ENCODE measurements at places on chromosomes 12 and 14. TPM values are rescaled to one million over a fixed set of nuclear protein-coding genes. Genes with fewer than 3 reads are reported as not detected.

The OR11H6 gene
- total RNA-seq, result not detected

The OR6C76 gene
- total RNA-seq, result not detected

The CACNA2D4 gene
- 0.92 TPM for total RNA-seq

The PARPBP gene
- 9.0 TPM for total RNA-seq

The GPR65 gene
- 0.23 TPM for total RNA-seq

The LMBR1L gene
- 77.3 TPM for total RNA-seq

The SERPINA12 gene
- not detected for total RNA-seq

The KRT74 gene
- total RNA-seq, result not detected

Data from diencephalon (tissue), 1 donor.